ENCODE measurements at places on chromosomes 3 and 15.

DNA sequence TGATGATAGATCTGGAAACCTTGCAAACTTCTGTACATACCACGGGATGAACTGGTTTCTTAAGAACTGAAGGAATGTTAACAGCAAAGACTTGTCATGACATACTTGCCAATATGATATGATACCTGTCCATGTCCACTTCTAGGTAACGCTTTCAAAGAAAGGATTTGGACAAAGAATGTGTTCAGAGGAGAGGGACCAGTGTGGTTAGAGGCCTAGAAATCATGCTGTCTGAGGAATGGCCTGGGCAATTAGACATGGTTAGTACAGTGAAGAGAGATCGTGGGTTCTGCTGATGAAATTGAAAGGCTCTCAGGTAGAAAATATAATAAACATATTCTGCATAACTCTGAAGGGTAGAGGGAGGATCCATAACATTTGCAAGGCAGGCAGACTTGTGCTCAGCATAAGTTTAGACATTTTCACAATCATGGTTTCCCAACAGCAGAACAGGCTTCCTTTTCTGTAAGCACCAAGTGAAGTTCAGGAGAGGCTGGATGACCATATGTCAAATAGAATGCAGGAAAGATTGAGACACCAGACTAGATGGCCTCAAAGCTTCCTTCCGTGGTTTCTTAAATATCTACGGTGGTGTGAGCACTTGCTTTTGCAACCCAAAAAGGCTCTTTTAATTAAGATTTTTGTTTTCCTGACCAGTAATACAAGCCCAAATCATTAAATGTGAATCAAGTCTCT is 39.9 kb downstream of the TGFBR2 start:
- peaks cover 70% of the 10 kb centered on the region for H3K36me3 ChIP-seq
- no peaks in the 10 kb centered on the region for H3K27me3 ChIP-seq
- peak overlapping the region; percentile 52 for H3K27ac ChIP-seq
- H3K4me3 ChIP-seq, result peak overlapping the region; percentile 42
- peaks cover 81% of the 10 kb centered on the region for H3K4me1 ChIP-seq

DNA sequence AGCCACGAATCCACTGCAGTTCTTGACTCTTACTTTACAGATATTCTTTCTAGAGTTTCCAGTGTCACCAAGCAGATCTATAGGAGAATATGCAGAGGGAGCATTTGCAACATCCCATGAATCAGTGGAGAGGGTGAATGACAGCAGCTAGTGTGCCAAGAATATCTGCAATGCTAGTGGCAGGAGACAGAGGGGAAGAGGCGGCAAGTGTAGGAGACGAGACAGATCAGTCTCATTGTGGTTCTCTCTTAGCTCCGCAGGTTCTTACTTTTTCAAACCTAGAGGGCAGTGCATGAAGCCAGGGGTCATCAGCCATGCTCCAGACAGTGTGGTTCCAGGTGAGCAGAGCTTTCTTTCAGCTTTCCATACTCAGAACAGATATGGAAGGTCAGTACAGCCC is 744 bp downstream of the ZNF619 start:
- DNase-seq, result no peak
- H3K36me3 ChIP-seq, result peaks cover 26% of the 10 kb centered on the region
- H3K4me1 ChIP-seq, result peaks cover 32% of the 10 kb centered on the region

GRCh38 chr3:90091549-90091948 is 984.1 kb downstream of the EPHA3 start:
- no peak for DNase-seq
- H3K27ac ChIP-seq, result no peak overlapping the region
- no peaks in the 10 kb centered on the region for H3K27me3 ChIP-seq
- H3K4me1 ChIP-seq, result no peaks in the 10 kb centered on the region
- no peak overlapping the region for H3K4me3 ChIP-seq

GRCh38 chr3:36075491-36075890 is 304.8 kb upstream of the STAC start:
- no peaks in the 10 kb centered on the region for H3K27me3 ChIP-seq
- H3K36me3 ChIP-seq, result no peaks in the 10 kb centered on the region
- no peaks in the 10 kb centered on the region for H3K4me1 ChIP-seq
- no peak overlapping the region for H3K27ac ChIP-seq

DNA sequence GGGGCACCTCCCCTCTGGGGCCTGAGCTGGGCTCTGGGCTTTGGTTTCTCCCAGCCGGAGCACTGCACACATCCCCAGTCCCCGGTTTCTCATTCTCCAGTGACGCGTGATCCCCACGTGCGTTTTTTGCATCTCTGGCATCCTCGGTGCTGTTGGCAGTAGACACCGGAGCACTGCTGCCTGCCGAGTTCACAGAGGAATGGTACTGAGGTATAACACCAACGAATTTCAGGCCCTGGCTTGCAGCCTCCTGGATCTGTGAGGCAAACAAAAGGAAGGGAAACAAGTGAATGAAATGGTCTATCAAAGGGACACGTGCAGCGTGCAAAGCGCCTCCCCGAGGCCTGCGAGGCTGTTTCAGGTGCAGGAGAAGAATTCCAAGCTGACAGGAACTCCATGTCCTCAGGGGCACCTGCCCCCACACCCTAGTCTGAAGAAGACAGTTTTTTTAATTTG is 112.9 kb downstream of the OXNAD1 start:
- peaks cover 79% of the 10 kb centered on the region for H3K36me3 ChIP-seq
- H3K27ac ChIP-seq, result peak overlapping the region; percentile 56
- no peaks in the 10 kb centered on the region for H3K27me3 ChIP-seq
- peaks cover 59% of the 10 kb centered on the region for H3K4me1 ChIP-seq

DNA sequence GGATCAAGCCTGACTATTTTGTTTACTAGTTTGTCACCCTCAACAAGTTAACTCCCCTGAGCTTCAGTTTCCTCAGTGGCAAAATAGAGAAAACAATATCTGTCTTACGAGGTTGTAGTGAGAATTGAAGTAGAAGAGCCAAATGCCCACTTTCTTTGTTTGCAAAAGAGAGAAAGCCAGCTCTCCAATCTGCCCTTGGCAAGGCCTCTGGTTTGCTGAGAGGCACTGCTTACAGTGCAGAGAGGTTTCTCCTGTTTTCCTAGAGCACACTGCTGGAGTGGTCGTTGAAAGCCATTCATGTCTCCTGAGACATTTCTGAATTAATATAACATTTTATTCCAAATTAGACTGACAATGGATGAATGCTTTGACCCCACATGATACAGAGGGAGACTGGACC is 260.5 kb upstream of the IGF1R start:
- H3K4me1 ChIP-seq, result no peaks in the 10 kb centered on the region
- peaks cover 3% of the 10 kb centered on the region for H3K27me3 ChIP-seq
- DNase-seq, result no peak
- H3K4me3 ChIP-seq, result no peak overlapping the region
- no peaks in the 10 kb centered on the region for H3K36me3 ChIP-seq
- no peak overlapping the region for H3K27ac ChIP-seq

DNA sequence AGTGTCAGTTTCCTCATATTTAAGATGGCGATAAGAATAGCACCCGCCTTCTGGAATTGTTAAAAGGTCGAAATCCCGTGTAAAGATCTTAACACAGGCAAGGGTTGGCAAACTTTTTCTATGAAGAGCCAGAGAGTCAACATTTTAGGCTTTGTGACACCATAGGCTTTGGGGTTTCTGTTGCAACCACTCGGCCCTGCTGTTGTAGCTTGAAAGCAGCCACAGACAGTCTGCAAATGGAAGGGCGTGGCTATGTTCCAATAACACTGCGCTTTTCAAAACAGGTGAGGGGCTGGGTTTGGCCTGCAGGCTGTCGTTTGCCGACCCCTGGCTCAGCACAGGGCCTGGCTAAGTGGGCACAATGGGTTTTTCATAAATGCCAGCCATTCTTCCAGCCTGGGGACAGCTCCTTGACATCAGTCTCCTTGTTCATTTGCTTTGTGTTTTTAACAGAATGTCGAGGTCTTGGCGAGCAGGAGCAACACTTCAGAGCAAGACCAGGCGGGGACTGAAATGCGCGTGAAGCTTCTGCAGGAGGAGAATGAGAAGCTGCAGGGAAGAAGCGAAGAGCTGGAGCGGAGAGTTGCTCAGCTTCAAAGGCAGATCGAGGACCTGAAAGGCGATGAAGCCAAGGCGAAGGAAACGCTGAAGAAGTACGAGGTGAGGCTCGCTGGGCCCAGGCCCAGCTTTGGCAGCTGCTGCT is 75.2 kb upstream of the MYZAP start:
- no peak overlapping the region for H3K27ac ChIP-seq
- no peak for DNase-seq
- H3K36me3 ChIP-seq, result no peaks in the 10 kb centered on the region
- H3K27me3 ChIP-seq, result no peaks in the 10 kb centered on the region
- no peak overlapping the region for H3K4me3 ChIP-seq

GRCh38 chr3:74281705-74282104 is 332.8 kb downstream of the CNTN3 start:
- no peaks in the 10 kb centered on the region for H3K4me1 ChIP-seq
- no peaks in the 10 kb centered on the region for H3K27me3 ChIP-seq
- no peaks in the 10 kb centered on the region for H3K36me3 ChIP-seq
- no peak overlapping the region for H3K27ac ChIP-seq
- DNase-seq, result no peak

All from T-helper 2 cell treated with Interferon-gamma antibody and Interleukin-4, amounts not matched to agents 5 μg/mL and 100 μg/mL, for 36 hours (primary cell).